ENCODE measurements at places on chromosomes 3 and 15.

DNA sequence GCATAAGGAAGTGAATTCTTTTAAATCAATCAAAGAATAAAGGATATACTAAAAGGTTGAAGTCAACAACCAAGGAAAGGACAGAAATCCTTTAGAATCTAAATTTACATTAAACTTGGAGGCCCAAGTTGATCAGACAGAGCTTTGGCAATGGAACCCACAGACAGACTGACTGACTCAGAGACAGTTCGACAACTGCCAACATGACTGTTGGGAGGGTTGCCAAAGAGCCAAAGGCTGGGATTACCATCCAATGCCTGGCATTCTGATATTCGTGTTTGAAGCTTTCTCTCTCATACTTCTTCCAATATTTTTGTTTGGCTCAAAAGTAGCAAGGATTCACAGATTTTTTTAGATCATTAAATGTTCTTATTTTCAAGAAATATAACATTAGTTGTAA, 406.1 kb downstream of the PLCL2 start:
- no peak for DNase-seq

DNA sequence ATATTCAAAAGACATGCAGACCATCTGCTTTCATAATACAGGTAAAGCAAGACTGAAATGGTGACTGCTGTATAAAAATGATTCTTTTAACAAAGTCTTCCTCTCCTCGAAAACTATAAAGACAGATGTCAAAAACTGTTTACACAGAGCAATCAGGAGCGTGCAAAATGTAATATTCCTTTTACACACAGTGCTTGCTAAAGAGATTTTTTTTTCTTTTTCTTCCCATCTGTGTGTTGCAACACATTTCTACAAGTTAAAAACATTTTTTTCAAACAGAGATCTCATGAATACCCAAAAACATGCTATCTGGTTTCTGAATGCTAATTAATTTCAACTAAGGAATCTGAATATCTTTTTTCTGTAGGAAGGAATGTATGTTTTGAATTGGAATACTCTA, 22.1 kb downstream of the SATB1 start:
- DNase-seq = no peak

- DNase-seq = no peak
Observed at GRCh38 chr3:52671676-52672075, 14.0 kb downstream of the PBRM1 start.

DNA sequence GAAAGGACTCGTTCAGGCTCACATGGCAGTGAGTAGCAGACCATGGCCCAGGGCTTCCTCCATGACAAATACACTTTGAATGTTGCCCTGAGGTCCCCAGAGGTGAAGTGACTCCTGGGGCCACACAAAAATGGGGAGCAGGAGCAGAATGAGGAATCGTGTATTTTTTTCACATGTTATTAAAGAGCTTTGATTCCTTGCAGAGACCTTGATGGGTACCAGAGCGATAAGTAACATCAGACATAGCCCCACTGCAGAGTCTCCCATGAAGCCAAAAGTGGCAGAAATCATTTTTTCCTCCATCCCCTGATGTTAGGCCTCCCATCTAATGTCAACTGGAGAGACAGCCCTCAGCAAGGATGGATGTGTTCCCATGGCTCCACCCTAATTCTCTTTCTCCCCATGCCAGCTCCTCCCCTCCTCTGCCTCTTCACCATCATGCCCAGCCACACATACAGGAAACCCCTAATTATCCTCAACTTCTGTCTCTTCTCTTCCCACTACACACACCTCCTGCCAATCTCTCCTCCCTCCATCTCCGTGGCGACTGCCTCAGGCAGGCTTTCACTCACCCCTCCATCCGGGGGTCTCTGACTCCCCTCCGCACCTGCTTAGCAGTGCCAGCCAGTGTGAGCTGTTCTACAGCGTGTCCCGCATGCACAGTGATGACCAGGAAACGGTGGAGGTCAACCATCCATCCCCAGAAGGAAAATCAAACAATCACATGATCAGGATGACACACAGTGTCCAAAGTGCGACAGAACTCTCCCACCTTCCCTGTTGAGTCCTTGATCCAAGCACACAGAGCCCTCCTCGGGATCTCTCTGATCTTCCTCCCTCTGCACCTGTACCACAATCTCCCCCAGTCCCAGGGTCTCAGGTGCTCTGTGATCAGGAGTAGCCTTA, 7.1 kb upstream of the SSUH2 start:
- DNase-seq = no peak

- no peak for DNase-seq
Observed at GRCh38 chr3:11724615-11725339, 81.1 kb upstream of the VGLL4 start.

DNA sequence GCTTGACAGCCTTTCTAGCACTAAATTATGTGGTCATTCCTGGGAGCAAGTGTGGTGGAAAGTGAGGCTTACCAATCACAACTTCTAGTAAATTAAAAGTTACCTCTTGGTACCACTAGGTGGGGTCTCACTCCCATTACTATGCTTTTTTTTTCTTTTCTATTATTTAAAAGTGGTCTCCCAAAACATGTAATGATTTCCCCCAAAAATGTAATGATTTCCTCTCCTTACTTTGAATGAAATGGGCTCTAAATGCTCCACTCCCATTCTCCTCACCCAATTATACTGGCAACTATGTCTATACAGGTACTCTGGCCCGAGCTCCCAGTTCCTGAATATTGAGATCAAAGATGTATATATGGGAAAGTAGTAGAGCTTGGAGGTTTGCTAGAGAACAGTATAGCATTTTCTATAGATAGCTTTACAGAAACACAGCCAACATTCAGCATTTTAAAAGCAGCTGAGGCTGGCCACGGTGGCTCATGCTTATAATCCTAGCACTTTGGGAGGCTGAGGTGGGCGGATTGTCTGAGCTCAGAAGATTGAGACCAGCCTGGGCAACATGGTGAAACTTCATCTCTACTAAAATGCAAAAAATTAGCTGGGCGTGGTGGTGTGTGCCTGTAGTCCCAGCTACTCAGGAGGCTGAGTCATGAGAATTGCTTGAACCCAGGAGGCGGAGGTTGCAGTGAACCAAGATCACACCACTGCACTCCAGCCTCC, 70.9 kb downstream of the DCUN1D1 start:
- peak; percentile 6 for DNase-seq

Data from A549 (cell line).